ENCODE measurements at places on chromosomes 12 and 14.
A peak's percentile ranks its signal among the peaks of the same experiment; 100 is the strongest.

DNA sequence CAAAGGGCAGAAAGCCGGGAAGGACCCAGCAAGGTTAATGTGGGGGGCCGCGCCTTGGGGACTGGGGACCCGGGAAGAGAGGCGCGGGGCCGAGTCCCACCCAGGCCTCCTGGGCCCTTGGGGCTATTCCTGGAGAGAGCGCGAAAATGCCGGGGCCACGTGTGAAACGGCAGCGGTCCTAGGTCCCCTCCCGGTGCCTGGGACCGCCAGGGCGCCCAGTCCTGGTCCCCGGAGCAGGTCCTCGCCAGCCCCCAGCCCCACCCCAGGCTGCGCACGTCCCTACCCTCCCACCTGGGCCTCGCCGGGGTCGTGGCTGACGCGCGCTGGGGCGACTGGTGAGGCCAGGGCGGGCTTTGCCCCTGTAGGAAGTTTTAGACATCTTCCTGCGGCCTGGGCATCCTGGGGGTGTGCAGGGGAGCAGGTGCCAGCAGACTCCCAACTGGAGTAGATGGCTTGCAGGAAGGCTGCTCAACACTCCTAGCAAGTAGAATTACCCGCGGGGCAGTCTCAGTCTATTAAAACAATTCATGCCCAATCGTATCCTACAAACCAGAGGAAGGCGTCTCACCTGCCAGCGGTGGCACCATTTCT lies 708 bp downstream of the FAR2 start:
- DNase-seq, result no peak

DNA sequence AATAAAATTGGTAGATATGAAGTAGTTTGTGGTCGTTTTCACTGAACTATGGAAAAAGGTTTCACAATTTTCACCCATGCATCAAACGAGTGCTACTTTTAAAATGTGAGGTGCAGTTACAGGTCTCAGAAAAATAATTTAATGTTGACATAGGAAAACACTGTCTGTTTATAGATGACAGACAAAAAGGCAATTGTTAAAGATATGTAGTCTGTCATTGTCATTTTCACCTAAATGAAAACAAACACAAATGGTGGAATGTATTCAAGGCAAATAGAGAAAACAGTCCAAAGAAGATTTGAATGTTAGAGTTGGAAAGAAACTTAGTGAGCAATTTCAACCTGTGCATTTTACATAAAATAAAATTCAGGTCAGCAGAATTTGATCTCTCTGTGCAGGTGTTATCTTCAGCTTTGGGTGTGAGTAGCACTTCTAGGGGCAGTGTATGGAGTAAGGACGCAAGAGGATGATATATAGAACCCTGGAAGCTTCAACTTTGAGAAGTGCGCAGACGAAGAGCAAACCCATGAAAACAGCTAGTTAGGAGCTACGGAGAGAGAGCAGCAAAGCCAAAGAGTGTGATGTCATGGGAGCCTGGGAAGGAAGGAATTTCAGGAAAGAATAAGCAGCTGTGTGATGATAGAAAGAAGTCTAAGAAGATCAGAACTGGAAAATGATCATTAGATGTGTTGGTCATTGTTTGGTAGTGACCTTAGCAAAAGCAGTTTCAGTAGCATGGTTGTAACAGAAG lies 6.2 kb downstream of the RERG start:
- DNase-seq, result no peak

DNA sequence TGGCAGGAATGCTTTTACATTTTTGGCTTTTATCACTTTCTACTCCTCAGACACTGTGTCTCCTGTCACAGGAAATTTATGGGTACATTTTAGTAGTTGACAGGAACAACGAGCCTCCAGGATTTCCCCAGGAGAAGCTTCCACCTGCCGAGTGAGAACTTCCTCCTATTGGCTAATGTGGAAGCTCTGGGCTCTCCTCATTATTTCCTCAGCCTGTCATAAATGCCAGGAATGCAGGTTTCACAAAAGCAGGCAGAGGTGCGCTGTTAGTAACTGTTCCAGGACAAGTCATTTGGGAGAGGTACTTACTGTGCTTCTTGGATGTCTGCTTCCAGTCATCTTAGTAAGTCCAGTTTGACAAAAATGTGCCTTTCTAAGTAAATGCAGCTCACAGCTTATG lies 19.1 kb upstream of the DCP1B start:
- no peak for DNase-seq

DNA sequence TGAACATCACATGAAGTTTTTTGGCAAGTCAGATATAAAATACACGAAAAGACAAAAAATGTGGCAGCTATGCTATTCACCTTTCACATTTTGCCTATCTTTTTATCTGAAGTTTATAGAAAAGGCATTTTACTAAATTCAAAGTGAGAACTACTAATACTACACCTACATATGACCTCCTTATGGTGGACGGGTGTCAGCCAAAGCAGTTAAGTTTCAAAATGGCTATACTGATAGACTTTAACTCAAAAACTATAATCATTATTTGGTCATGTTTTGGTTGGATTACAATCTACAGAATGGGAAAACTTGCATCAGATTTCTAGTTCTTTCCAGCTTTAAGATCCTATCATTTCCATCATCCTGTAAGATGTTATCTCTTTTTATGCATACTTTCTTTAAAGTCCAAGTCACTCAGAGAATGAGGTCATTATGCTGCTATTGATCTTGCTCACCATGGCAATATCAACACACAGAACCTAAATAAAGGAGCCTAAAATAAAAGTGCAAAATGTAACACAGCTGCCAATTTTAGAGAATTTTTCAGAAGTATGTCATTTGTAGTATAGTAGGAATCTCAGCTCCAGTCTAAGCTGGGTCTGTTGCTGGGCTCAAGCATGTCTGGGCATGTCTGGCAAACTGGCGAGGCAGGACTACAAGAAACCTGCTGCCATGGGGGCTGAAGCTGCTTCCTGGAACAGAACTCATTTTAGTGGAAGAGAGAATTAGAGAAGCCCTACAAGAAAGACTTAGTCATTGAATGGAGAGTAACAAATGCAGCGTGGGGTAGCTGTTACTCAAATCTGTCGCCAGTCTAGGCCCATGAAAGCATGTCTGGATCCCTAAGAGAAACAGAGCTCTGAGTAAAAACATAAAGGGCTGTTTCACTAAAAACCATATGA lies 7.6 kb upstream of the AEBP2 start:
- peak; percentile 10 for DNase-seq

- DNase-seq, result no peak
Measured at GRCh38 chr12:4881266-4882064, 28.2 kb upstream of the KCNA1 start.

- no peak for DNase-seq
Measured at GRCh38 chr12:115953450-115953849, 324.0 kb downstream of the MED13L start.

DNA sequence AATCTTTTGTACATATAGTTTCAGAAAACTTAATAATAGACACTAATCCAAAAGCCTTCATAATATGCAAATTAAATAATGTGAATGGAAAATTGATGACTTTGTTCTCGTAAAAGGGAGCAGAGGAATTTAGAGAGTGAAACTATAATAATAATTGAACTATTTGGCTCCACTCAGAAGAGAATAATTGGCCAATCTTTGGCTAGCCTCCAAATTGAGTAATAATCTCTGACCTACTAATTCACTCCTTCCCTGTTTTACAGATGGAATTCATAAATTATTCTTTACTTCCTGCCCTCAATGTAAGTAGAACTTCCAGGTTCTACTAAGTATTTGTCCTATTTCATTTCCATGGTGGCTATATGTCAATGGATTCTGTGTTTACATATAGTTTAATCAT lies 15.8 kb downstream of the TRIM9 start:
- DNase-seq, result no peak

All from activated CD4-positive, alpha-beta T cell treated with anti-CD3 and anti-CD28 coated beads, Interleukin-2, amount 50 U/mL, for 4 hours (primary cell).